GM04504 (cell line): ENCODE measurements at places on chromosomes 11 and 22.
A peak's percentile ranks its signal among the peaks of the same experiment; 100 is the strongest.

GRCh38 chr11:73990730-73991129, 8.1 kb upstream of the UCP2 start:
- DNase-seq = no peak

- DNase-seq = peak; percentile 24
Observed at GRCh38 chr11:95451682-95452081, 220.7 kb upstream of the SESN3 start.

DNA sequence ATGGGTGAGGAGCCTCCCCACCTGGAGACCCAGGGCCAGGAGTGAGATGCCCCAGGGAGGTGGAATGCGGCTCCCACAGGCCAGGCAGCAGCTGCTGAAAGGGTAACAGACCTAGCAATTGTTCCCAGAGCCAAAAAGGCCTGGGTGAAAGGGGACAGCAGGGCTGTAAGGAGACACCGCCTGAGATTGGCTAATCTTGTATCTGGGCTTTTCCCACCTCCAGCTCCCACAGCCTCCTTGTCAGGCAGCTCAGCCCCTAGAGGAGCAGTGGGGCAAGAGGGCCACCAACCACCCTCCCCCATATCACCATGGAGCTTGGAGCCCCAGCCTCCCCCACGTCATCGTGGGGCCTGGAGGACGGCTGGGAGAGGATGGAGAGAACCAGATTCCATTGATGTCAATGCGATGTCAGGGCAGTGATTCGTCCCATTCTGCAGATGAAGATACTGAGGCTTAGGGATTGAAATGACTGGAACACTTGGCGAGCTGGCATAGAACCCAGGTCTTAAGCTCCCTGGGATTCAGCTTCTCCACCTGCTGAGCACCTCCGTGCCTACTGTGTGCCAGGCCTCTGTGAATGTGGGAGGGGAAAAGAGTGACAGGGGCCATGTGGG, 2.9 kb upstream of the MGAT3 start:
- DNase-seq = no peak

DNA sequence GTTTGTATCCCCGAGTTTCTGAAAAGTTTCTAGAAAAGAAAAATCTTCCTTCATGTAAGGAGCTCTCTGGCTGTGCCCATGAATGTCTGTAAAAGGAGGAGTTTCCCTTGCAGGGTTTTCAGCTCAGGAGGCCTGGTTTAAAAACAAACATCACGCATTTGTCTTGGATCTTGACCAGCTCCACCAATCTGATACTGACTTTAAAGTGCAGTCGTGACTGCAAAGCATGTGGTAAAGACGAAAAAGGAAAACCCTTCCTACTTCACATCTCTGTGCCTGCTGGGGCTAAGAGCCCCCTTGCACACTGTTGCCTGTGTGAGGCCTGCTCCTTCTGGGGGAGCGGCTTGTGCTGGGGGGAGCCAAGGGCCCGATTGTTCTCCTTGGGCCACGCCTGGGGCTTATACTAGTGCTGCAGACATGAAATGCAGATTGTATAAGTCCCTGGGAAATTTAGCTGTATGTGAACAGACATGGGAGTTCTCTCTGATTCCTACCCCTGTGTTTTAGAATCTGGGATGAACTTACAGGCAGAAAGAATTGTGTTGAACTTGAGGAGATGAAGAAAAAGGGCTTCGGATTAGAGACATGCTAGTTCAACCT, 62.1 kb downstream of the ADAMTS15 start:
- DNase-seq = no peak

DNA sequence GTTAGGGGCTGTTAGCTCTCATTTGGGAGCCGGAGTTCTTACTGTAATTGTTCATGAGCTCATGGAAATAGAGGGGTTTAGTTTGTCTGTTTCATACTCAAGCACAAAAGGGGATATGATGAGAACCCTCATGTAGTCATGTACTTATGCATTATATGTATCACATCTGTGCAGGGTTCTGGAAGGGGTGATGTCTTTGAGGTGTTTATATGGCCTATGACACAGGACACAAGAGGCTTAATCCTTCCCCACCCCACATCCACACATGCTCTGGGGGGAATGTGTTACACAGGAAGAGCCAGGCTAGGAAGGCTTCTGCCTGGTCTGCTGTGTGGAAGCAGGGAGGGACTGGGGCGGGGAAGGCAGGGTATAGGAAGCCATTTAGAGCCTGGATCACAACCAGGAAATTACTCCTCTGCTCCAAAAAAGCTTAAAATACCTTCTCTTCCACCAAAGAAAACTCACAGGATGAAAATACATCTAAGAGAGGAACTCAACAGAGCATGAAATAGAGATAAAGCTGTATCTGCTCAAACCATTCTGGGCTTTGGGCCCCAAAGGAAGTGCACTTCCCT, 316.1 kb downstream of the TMEM135 start:
- DNase-seq = no peak

DNA sequence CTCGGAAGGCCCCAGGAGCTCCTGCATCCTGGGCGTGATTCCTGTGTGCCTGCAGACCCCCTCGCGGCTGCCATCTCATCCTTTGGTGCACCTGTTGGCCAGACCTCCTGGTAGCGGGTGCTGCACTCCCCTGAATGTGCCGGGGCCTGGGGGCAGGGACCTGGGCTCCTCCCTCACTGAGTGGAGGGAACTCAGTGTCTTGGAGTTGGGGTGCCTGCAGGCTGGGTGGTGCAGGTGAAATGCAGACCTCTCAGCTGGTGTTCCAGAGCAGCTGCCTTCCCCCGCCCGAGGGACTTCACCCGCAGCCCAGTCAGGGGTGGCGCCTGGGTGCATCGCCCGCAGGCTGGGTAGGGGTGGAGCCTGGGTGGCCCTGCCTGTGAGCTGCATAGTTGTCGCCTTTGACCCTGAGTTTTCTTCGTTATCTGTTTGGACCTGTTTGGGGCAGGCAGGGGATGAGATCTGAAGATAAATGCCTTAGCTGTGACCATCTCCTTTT, 31.4 kb downstream of the LRP5 start:
- DNase-seq = no peak

- no peak for DNase-seq
Observed at GRCh38 chr11:8070417-8071115, 10.4 kb upstream of the TUB start.
